CD4-positive, alpha-beta T cell treated with Interleukin-21 for 1 hour (primary cell): ENCODE measurements at places on chromosomes 7 and 10.
A peak's percentile ranks its signal among the peaks of the same experiment; 100 is the strongest.

DNA sequence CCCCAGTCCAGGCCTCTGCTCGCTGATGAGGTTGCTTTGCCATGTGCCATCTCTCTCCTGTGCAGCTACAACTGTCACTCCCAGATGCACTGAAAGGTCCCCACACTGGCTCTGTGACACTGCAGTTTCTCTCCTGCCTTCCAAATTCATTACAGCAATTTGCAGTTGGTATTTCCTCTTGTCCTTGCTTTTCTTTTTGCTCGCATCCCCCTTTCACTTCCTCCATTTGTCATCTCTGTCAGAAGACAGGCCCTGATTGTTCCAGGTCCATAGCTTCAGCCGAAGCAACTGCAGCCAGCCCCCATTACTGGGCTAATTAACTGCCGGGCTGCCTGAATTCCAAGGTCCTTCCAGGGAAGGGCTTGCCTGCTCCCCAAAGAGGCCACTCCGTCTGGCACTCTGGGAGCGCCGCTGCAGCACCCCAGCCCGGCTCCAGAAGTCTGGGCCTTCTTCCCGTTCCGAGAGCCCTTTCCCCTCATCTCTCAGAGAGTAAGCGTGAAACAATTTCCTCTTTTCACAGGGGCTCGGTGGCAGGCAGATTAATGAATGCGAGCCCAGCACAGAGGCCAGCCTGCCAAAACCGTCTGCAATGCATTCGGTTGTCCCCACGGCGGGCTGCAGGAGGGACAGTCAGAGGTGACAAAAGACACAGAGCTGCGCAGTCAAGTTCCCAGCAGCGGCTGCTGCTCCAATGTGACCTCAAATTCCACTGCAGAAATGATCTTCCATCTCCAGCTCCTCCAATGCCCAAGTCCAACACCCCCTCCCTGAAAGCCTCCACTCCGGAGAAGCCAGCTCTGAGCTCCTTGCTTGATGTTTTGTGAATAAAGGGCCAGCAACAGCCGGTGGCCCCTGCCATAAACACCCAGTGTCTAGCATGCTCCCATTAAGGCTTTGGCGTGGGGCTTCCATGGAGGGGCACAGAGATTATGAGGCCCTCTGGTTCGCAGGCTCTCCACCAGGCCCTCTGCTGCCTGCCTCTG is 279.4 kb upstream of the HABP2 start:
- no peak for DNase-seq

DNA sequence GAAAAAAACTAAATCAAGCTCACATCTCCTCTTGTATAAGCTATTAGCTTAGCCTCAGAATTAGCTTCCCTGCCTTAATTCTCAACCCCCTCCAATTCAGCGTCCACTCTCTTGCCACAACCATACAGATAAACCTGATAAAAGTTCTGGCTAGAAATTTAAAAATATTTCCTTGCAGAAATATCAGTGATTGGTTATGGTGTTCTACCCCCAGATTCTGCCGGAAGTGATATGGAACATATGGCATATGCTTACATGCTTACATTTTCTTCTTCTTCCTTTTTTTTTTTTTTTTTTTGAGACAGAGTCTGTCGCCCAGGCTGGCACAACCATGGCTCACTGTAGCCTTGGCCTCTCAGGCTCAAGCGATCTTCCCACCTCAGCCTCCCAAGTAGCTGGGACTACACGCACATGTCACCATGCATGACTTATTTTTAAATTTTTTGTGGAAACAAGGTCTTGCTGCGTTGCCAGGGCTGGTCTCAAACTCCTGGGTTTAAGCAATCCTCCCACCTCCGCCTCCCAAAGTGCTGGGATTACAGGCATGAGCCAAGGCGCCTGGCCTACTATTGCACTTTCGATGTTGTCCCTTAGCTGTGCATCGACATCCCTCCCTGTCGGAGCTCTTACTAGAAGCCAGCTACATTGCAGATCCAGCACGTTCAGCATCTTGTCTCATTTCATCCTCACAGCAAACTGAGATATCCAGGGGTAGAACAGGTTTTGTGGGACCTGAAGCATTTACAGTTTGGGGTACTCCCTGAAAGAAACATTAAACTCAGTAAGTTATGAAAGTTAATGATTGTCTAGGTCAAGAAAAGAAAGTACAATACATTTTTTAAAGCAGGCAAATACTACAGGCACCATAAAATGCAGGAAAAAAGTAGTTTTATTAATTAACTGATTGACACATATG is 205.6 kb upstream of the TCF7L2 start:
- DNase-seq, result no peak

DNA sequence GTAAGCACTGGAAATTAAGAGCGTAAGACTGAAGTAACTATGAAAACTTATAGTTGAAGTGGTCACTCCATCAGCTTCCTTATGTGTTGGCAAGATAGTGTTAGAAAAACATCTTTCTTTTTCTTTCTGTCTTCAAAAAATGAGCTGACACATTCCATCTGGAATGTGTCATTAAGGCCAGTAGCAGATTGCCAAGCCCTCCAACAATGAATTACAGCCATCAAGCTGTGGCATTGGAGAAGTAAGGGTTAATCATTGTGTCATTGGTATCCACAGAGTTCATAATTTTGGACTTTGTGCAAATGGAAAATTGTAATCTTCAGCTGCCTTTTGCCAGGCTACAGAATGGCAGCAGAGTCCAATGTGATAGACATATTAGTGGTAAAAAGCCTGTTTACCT is 926.3 kb downstream of the NRG3 start:
- no peak for DNase-seq

DNA sequence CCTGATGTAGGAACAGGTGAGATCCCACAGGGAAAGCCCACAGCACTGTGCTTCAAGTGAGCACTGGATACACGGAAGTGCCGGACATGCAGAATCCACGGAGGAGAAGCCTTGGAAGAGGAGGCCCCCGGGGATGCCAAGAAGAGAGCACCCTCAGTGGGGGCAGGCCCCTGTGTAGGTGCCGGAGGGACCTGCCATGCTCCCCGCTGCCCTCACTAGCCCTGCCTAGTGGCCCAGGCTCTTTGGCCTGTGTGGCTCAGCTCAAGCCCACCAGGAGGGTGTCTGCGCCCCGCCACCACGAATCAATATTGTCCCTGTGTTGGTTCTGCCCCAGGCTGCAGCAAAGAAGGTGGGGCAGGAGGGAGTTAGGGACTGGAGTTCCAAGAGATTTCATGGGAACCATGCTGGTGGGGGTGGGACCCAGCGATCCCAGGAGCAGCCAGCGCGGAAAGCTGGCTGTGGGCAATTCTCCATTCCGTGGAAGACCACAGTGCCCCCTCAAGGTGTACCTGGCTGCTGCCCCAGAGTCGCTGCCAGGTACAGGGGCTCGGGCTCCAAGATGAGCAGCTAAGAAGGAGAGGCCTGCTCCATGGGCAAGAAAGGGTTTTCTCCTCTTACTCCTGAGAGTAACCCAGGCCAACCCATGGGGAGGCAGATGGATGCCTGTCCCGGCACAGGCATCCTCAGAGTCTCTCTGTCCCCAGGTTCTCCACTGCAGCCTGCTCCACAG is 34.9 kb upstream of the LEP start:
- no peak for DNase-seq

GRCh38 chr10:98569853-98570252 is 123.1 kb upstream of the HPS1 start:
- DNase-seq, result no peak

GRCh38 chr10:17227367-17228090 is 512 bp upstream of the VIM start:
- peak; percentile 60 for DNase-seq
